ENCODE measurements at places on chromosomes 3 and 15.

- no peak for DNase-seq
Measured at GRCh38 chr15:40255033-40255432, 16.2 kb downstream of the PAK6 start.

DNA sequence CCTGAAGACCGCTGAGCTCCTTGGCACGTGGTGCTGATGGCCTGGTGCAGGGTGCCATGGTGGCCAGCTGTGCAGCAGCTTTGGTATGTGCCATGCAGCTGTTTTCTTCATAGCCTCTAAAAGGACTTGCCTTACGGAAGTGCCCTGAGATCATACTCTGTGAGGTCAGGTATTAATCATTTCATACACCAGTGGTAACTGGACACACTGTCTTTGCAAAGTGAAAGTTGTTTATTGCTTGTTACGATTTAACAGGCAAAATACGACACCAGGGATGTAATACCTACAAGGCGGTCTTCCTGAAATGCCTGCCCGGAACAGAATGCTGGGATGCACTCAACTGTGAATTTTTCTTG, 184.6 kb downstream of the ATP10A start:
- no peak for DNase-seq

DNA sequence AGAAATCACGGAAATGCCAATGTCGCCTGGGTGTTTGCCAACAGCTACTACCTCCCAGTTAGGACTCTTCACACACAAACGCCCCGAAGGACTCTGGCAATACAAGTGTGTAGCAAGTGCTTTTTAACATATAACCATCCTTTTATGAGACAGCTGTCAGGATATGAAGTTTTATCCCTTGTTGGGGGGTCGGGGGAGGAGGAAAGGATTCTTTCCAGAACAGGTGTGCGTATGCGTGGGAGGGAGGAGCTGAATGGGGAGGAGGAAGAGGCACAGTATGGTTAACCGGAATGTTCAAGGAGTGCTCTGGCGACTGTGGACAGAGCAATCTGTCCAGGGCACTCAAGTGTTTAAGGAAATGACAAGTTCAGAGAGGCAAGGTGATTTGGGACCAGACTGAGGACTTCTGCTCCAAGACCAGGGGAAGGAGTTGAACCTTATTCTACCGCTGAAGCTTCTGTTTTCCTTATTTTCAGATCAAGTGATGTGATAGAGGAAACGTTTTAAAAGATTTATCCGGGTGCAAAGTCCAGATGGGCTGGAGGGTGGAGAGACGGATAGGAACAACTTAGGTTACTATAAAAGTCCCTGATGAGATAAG, 1.3 kb downstream of the TSPAN3 start:
- no peak for DNase-seq

DNA sequence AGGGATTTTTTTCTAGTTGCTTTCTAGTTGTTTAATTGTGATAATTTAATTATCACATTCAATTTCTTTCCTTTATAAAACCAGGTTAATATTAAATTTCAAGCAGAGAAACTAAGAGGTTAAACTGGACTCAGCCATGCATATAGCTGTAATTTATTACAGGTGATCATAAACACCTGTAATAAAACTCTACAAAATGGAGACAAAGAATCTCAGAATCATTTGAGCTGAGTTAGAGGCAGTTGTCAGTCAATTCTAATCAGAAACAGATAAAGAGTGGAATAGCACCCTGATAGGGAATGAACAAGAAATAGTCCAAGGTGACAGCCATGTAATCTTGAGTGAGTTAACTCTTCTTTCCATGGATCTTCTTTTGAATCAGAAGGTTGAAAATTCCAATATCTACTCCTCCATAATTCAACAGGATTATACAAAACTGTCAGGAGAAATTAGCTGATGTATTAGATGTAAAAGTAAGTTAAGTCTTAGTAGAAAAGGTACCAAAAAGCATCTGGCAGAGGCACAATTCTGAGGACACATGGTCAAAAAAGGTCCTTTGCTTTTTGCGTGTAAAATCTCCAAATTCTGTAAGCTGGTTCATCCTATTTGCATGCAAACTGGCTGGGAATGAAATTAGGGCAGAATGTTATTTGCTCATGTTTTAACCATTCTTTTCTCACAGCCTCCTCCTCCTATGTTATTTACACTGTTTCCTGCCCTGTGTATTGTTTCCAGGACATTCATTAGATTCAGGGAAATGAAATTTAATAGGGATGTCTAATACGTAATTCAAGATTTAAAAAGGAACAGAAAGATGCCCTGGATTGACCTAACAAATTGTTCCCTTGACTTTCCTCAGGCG, 39.4 kb upstream of the B3GNT5 start:
- DNase-seq: no peak

DNA sequence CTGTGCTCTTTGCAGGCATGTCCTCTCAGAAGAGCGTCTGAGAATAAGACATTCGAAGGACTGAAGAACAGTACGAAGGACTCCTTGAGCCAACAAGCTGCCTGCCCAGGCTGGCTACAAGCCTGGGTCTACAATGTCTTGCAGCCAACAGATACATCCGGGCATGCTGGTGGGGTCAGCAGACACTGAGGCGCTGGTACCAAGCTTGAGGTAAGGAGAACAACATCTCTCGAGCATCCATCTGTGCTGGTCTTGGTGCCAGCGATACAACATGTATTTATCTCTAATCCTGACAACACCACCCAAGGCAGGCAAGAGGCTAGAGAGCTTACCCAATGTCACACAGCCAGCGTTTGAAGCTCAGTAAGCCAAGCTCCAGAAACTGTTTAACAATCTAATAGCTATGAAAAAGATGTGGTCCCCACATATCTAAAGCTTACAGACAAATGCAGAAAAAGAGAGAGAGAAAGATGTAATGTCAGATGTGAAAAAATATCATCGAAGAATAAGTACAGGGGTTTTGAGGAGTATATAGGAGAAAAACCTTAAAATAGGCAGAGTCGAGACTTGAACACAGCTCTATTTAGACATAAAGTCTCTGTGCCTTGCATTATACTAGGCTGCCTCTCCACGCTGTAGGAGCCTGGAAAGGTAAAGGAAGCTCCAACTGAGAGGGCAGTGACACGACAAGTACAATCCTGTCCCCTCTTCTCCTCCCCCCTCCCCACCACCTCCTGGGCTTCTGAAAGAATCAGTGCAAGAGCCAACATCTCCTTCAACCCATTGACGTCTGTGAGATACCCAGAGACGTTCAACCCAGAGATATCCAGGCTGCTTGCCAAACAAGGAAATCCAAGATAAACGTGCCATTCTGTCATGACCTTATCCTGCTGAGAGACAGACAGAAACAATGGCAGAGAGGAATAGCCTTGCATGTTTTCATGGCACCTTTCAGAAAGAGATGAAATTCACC, 39.4 kb downstream of the WWTR1 start:
- no peak for DNase-seq

- DNase-seq: no peak
Measured at GRCh38 chr3:57948781-57949242, 59.4 kb upstream of the FLNB start.

GRCh38 chr3:128850544-128850943, 28.9 kb upstream of the ACAD9 start:
- DNase-seq: no peak

- DNase-seq: no peak
Measured at GRCh38 chr15:78830514-78831228, 19.4 kb upstream of the ADAMTS7 start.

DNA sequence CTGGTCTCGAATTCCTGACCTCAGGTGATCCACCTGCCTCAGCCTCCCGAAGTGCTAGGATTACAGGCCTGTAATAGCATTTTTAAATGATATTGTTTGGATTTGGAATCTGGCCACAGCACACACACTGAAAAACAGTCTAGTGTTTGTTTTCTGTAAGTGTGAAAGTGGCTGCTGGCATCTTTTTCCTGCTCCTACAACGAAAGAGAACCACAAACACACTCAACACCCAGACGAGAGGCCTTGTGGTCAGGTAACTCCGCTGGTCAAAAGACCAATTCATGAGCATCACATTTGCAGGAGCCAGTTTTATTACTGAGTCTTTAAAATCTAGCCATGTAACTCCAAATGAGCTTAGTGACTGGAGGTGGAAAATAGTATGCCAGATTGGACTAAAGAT, 50.2 kb downstream of the IMPG2 start:
- DNase-seq: no peak
